Large intestine (tissue), 12 donors: ENCODE measurements at places on chromosomes 12 and 14. TPM values are rescaled to one million over a fixed set of nuclear protein-coding genes. Genes with fewer than 3 reads are reported as not detected.

The TTC7B gene
- 12.2 TPM for polyA plus RNA-seq

The CDK2 gene
- polyA plus RNA-seq, result 55.5 TPM

The ANO2 gene
- 2.7 TPM for polyA plus RNA-seq

The IRF2BPL gene
- 19.4 TPM for polyA plus RNA-seq

GRCh38 chr14:74575507-74575906 lies 36.5 kb downstream of the LTBP2 start:
- H3K4me1 ChIP-seq, result peaks cover 7% of the 10 kb centered on the region
- H3K4me3 ChIP-seq, result no peak overlapping the region
- no peaks in the 10 kb centered on the region for H3K36me3 ChIP-seq
- H3K27me3 ChIP-seq, result peaks cover 2% of the 10 kb centered on the region

DNA sequence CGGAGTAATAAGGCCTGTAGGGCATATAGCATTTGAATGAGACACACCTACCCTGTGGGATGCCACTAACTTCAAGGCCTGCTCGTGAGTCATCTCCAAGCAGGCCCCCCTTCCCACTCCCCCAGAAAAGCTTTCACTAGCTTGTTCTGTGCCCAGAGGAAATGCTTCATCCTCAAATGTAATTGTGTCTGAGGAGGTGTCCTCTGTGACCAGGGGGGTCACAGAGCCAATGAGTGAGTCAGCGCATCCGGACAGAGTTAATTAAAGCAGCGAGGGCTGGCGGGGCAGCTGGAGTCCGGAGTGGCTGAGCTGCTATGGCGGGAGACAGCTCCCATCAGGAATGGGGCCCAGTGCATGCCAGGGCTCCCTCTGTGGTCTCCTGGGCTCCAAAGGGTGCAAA lies 27.0 kb upstream of the ESRRB start:
- no peaks in the 10 kb centered on the region for H3K36me3 ChIP-seq
- H3K27ac ChIP-seq, result no peak overlapping the region
- no peak overlapping the region for H3K4me3 ChIP-seq
- DNase-seq, result no peak
- peaks cover 23% of the 10 kb centered on the region for H3K27me3 ChIP-seq
- no peaks in the 10 kb centered on the region for H3K4me1 ChIP-seq

- H3K36me3 ChIP-seq, result no peaks in the 10 kb centered on the region
- no peak for DNase-seq
- no peak overlapping the region for H3K27ac ChIP-seq
- H3K27me3 ChIP-seq, result no peaks in the 10 kb centered on the region
These were observed 697 bp downstream of the ATP6V0A2 start for GRCh38 chr12:123712780-123713319.

DNA sequence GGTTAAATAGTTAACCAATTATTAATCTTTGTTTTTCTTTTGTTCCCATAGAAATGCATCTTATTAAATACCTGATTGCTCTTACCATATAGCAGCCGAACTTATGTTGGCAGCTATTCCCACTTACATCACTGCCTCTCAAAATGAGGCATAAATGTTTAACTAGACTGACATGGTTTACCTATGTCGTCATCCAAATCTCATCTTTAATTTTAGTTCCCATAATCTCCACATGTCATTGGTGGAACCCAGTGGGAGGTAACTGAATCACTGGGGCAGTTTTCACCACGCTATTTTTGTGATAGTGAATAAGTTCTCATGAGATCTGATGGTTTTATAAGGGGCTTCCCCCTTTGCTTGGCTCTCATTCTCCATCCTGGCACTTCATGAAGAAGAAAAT lies 499.2 kb upstream of the ATP2B1 start:
- no peak for DNase-seq
- no peak overlapping the region for H3K27ac ChIP-seq
- H3K4me3 ChIP-seq, result no peak overlapping the region

- no peak overlapping the region for H3K4me3 ChIP-seq
These were observed 38.5 kb downstream of the LTBP2 start for GRCh38 chr14:74573421-74574089.

GRCh38 chr12:62774794-62775193 lies 160.2 kb downstream of the PPM1H start:
- H3K36me3 ChIP-seq, result no peaks in the 10 kb centered on the region
- H3K27me3 ChIP-seq, result no peaks in the 10 kb centered on the region
- no peak overlapping the region for H3K27ac ChIP-seq
- peaks cover 6% of the 10 kb centered on the region for H3K4me1 ChIP-seq
- H3K4me3 ChIP-seq, result no peak overlapping the region

DNA sequence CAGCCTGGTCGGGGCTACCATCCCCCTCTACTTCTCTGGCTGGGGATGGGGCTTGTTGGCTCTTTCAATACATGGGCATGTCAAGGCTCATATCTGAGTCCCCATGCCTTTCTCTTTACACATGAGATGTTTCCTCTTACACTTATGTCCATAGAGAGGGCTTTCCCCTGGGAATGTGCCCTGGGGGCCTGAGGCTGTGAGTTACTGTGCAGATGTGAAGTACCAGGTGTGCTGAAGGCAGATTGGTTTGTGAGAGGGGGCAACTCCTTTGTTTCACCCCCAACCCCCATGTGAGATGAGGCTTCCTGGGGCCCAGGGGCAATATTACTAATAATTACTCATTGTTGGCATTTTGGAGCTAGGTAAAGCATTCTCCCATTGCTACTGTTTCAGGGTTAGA lies 32.8 kb downstream of the NRXN3 start:
- no peaks in the 10 kb centered on the region for H3K27me3 ChIP-seq
- no peaks in the 10 kb centered on the region for H3K4me1 ChIP-seq
- DNase-seq, result no peak
- H3K27ac ChIP-seq, result no peak overlapping the region
- no peak overlapping the region for H3K4me3 ChIP-seq
- no peaks in the 10 kb centered on the region for H3K36me3 ChIP-seq

DNA sequence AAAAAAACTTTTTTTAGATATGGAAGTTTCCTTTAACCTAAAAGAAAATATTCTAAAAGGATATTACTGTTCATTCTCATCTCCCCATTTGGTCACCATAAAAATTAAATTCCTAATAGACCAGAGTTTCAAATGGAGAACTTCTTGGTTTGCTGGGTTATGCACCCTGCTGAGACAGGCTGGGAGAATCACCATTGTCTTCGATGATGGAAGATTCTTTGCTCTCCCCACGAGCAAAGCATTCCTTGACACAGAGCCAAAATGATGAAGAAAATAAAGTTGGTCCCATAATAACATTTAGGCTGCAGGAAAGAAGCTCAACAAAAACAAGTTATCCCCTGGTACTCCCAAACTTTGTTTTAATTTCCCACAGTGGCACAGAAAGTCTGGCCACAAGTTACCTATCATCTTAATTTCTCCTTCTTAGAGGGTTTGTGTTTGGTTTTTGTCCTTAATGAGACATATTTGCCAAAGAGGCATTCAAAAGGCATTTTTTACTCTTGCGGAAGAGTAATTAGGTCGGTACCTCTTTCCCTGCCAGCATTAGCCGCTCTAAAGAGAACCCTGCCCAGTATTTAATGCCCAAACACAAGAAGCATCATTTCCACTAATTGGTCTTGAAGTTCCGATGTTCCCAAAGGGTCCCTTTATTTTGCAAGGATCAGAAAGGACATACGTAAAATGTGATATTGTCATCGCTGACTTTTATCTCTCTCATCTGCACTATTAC lies 4.8 kb downstream of the DIO2 start:
- no peak for DNase-seq
- H3K36me3 ChIP-seq, result no peaks in the 10 kb centered on the region
- peaks cover 4% of the 10 kb centered on the region for H3K27me3 ChIP-seq
- H3K4me1 ChIP-seq, result no peaks in the 10 kb centered on the region
- H3K4me3 ChIP-seq, result no peak overlapping the region

DNA sequence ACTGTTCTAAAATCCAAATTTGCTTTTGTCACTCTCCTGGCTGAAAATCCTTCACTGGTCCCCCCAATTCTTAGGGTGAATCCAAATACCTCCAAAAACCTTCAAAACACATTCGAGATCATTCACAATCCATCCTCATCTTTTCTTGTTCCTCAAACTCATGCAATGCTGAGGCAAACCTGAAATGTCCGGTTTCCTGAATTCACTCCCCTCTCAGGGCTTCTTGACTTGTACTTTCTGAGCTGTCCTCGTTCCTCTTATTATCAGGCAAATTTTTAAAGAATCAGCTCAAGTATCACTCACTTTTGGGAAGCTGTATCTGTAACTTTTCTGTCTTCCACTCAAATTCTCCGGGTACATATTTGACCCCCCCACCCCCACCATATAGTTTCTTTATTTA lies 84.9 kb upstream of the DUSP6 start:
- no peaks in the 10 kb centered on the region for H3K4me1 ChIP-seq
- H3K4me3 ChIP-seq, result no peak overlapping the region
- H3K27me3 ChIP-seq, result no peaks in the 10 kb centered on the region
- no peak overlapping the region for H3K27ac ChIP-seq
- no peaks in the 10 kb centered on the region for H3K36me3 ChIP-seq

- DNase-seq, result no peak
- H3K27ac ChIP-seq, result no peak overlapping the region
- H3K36me3 ChIP-seq, result no peaks in the 10 kb centered on the region
- H3K4me1 ChIP-seq, result peaks cover 7% of the 10 kb centered on the region
These were observed 1.7 kb downstream of the USP44 start for GRCh38 chr12:95549392-95550084.

DNA sequence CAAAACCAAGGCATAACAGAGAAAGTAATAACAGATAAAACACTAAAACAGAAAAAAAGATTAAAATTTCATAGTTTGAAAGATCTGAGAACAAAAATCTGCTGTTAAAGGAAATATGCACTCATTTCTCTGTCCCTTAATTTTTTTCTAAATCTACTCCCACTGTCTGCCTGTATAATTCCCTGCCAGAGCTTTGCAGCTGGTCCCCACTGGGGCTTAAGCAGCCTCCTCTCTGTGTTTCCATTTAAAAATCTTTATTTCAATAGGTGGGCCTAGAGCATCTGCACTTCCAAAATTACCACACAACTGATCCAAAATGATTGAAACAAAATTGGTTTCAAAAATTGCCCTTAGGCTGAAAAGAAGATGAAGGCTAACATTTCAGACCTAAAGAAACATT lies 6.4 kb upstream of the SIX6 start:
- DNase-seq, result no peak
- H3K4me1 ChIP-seq, result no peaks in the 10 kb centered on the region
- no peak overlapping the region for H3K4me3 ChIP-seq
- peaks cover 53% of the 10 kb centered on the region for H3K27me3 ChIP-seq
- no peak overlapping the region for H3K27ac ChIP-seq
